A549 (cell line): ENCODE measurements at places on chromosomes 13 and 19.

- DNase-seq = peak; percentile 69
Observed at GRCh38 chr19:19040417-19040816, 7.0 kb downstream of the ARMC6 start.

- no peak for DNase-seq
Observed at GRCh38 chr19:4429256-4429655, 26.8 kb downstream of the CHAF1A start.

GRCh38 chr19:53621885-53622740, 9.7 kb upstream of the DPRX start:
- DNase-seq = peak; percentile 66

DNA sequence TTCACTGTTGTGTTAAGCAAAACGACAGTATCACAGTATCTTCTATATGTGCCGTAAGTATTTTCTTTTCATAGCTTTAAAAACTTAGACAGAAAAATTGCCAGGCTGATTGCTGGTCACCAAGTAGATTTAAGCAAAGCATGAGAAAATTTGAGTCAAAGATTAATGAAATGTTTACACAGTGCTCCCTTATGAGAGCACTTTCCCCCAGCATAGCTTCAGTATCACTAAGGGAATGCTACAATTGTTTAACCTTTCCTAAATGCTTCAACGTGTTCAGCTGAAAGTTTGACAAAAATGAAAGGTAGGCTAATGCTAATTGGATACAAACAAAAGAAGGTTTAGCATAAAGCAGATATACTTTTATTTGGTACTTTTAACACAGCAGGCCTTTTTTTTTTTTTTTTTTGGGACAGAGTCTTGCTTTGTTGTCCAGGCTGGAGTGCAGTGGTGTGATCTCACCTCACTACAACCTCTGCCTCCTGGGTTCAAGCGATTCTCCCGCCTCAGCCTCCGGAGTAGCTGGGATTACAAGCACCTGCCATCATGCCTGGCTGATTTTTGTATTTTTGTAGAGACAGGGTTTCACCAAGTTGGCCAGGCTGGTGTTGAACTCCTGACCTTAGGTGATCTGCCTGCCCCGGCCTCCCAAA, 23.4 kb downstream of the PCCA start:
- no peak for DNase-seq

DNA sequence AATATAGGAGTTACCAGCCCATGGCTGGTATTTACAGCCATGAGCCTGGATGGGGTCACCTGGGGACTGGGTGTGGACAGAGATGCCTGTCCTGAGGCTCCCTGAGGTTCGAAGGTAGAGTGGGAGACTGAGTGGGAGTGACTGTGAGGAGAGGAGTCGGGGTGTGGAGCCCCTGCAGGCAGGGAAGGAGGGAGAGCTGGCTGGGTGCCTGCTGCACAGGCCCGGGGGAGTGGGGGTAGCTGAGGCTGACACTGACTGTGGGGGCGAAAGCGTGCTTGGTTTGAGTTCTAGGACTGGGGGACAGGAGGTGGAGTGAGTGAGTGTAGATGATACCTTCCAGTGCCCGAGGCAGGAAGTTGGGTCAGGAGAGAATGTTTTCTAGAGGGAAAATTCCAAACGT, 7.1 kb downstream of the RAB11B start:
- no peak for DNase-seq

DNA sequence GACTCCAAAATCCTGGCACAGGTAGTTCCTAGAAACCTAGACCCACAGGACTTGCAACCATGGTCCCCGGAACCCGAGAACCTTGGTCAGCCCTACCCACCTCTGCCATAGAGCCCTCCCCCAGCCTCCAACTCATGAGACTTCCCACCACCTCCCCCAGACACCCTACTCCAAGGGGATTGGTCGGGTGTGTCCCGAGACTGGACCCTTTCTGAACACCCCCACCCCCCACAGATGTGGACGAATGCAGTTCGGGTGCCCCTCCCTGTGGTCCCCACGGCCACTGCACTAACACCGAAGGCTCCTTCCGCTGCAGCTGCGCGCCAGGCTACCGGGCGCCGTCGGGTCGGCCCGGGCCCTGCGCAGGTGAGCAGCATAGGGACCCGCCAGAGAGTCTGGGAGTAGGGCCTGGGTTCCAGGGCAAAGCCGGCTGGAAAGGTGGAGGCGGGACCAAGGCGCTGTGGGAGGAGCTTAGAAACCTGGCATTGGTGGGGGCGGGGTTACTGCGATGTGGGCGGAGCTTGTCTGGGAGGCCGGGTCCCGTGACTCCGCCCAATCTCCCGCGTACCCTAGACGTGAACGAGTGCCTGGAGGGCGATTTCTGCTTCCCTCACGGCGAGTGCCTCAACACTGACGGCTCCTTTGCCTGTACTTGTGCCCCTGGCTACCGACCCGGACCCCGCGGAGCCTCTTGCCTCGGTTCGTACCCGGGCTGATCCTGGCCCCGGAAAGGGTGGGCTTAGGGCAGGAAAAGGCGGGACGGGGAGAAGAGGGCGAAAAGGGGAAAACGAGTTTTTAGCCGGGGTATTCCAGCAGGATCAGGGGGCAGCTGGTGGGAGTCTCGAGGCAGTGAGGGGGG, 11.9 kb downstream of the LTBP4 start:
- peak; percentile 71 for DNase-seq

DNA sequence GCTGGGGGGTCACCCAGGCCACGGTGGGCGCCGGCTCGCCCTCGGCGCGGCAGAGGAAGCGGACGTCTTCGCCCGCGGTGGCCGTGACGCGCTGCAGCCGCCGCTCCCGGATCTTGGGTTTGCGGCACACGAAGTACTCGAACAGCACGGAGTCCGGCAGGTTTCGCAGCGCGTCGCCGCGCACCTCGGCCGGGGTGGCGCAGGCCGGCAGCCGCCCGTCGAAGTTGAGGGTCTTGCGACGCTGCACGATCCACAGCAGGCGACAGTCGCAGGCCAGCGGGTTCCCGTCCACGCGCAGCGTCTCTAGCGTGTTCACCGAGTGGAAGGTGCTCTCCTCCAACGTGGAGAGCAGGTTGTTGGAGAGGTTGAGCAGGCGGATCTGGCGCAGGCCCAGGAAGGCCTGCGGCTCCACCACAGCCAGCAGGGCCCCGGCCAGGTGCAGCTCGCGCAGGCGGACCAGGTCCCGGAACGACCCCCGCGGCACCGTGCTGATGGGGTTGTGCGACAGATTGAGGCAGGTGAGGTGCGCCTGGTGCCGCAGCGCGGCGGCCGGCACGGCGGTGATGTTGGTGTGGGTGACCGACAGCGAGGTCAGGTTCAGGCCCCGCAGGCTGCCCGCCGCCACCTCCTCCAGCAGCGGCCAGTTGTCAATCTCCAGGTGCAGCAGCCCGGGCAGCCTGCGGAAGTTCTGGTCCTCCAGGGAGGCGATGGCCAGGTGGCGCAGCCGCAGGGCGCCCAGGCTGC, 8.6 kb upstream of the PEAK3 start:
- DNase-seq = no peak

- no peak for DNase-seq
Observed at GRCh38 chr19:35126624-35126959, 8.3 kb downstream of the LGI4 start.

DNA sequence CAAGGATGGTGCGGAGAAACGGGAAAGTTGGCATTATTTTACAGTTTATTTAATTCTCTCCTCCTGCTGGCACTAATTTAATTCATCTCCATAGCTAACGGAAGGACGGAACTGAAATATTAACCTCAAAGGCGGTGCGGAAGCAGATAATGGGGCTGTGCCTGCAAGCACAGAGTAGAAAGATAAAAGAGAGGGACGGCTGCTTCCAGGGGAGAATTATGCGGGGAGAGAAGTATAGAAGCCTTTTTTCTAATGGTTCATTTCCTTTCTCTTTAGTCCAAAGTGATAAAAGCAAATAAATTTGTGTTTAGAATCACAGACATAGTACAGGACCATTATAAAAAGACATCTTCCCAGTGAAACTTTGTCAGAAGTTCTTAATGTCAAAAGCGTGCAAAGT, 34.5 kb upstream of the UQCRFS1 start:
- DNase-seq = no peak

DNA sequence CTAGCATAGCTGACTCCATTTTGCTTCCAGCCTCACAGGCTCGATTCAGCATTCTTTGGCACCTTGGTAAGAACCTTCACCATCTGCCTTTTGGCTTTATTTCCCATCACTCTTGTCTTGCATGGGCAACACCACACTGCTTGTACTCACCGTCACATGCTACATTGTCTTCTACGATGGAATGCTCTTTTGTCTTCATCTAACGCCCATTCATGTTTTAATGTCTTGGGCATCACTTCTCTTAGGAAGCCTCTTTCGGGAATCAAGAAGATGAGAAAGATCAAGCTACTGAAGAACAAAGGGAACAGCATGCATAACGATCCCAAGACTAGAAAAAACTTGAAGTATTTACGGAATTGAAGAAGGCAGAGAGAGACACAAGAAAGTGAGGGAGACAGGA, 5.7 kb upstream of the RPL21 start:
- DNase-seq = no peak

GRCh38 chr13:100646030-100646673, 28.4 kb downstream of the TMTC4 start:
- DNase-seq = peak; percentile 33

- DNase-seq = no peak
Observed at GRCh38 chr19:4588291-4588761, 28.8 kb upstream of the SEMA6B start.

DNA sequence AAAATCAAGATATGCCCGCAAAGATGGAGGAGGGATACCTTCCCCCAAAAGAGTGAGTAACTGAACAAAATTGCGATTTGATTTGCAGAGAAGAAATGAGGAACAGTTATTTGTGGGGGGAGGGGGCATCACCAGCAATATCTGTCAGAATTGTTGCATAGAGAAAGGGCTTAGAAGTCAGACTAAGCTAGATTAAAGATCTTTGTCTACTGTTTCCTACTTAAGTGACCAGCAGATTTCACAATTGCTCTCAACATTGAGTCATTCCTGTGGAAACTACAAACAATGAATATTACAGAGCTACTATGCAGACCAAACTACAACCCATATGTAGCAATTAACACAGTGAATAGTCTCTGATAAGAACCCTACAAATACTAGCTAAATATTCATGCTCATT, 27.4 kb downstream of the FPR3 start:
- no peak for DNase-seq

DNA sequence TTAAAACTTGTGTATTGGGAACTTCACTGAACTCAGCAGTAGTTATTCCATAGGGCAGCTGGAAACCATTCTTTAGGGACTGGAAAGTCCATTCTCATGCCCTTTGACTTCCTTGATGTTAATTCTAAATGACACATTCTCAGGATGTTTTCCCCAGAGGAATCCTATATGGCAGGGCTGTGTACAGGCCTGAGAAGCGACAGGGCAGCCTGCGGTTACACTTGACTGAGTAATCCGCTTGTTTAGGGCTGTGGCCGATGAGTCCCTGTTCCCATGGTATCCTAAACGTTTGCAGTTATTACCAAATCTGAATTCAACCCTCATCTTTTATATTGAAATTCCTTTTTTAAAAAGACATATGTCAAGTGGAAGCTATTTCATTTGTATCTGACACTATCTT, 83.5 kb downstream of the COL4A2 start:
- DNase-seq = no peak

DNA sequence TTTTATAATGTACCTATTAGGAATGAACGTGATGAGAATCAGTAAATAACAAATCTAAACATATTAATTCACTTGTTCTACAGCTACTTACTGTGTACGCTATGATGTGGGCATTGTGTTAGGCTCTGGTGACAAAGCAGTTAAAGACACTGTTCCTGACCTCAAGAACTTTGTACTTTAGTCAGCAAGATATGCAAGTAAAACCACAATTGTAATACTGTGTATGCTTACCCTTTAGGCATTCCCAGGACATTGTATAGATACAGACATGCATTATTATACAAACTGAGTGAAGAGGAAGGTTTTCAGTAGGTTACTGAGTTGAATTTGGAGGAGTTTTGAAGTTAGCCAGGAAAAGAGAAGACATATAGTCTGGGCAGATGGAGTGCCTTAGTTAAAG, 435.8 kb downstream of the HS6ST3 start:
- no peak for DNase-seq

GRCh38 chr19:41646589-41647204, 19.8 kb upstream of the CEACAM4 start:
- peak; percentile 66 for DNase-seq

DNA sequence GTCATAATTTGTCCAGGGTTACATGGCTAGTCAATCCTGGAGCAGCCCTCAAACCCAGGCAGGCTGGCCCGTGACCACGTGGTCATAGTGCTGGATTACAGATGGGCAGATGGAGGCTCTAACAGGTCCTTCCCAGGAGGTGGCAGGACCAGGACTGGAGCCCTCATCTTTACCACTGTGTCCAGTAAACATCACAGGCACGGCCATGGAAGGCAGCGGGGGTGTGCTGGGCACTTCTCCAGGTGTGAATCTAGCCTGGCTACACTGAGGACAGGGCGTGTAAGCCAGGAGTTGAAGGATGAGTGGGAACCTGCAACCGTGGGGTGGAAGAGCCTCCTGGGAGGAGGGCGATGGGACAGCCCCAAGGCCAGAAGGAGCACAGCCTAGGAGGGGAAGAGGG, 6.1 kb downstream of the CIC start:
- DNase-seq = no peak

DNA sequence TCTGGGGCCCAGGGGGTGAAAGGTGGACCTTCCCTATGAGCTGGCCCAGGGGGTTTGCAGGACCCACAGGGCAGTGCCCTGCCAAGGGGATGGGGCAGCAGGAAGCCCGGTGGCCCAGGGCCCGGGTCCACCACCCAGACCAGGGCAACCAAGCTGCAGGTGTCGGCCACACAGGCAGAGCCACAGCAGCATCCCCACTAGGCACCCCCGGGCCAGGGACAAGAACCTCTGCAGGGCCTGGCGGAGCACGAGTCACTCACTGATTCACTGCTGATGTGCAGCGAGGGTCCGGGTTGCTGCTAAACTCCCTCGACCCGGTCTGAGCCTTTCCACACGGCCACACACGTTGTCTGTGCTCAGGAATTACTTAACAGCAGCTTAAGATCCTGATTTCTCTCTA, 8.8 kb downstream of the FZR1 start:
- DNase-seq = no peak

GRCh38 chr13:36131222-36131930, at the start of gene DCLK1:
TSS of gene DCLK1 (minus strand) at chr13:36131382.
- no peak for DNase-seq

- DNase-seq = no peak
Observed at GRCh38 chr13:87827479-87827878, 156.3 kb downstream of the SLITRK5 start.

GRCh38 chr13:114285166-114285808, 3.9 kb downstream of the UPF3A start:
- no peak for DNase-seq

- no peak for DNase-seq
Observed at GRCh38 chr19:43460362-43461016, 4.9 kb downstream of the LYPD3 start.

DNA sequence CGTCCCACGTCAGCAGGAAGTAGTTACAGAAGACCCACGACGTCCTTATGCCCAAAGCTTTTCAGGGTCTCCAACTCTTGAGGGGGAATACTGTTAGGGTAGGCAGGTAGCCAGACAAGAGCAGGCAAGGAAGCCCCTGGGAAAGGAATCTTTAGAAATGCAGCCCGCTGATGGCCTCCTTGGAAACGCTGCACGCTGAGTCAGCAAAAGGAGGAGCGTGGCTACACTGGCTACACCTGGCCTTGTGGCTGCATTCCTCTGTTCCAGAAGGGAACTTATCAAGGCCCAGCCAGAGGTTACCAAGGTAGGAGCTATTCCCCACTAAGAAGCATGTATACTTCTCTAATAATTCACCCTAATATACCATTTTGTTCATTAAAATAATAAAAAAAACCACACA, 2.0 kb downstream of the ERVV-1 start:
- DNase-seq = no peak

- DNase-seq = no peak
Observed at GRCh38 chr13:20826843-20827560, 53.2 kb upstream of the EEF1AKMT1 start.
